ENCODE measurements at places on chromosomes 2 and 18.

- no peak for DNase-seq
These were observed 159.7 kb downstream of the MYCN start for GRCh38 chr2:16100006-16100405.

- DNase-seq = no peak
These were observed 20.3 kb upstream of the FOXI3 start for GRCh38 chr2:88472811-88473210.

DNA sequence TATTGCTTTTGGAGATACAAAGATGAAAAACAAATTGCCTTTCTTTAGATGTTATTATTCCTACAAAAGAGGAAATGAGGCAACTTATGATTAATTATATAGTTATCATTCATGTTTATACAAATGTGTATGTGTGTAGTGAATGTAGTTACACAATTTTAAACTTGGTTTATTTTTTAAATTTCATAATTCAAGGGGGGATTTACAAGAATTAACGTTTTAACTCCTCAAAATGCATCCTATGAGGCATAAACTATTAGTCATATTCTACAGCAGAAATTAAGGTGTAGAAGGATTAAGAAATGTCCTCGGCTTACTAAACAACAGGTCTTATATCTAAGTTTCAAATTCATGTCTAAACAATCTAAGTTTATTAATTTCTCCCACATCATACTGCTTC is 1545.8 kb downstream of the LRP1B start:
- DNase-seq = no peak

GRCh38 chr18:13321923-13322322 is 103.4 kb downstream of the LDLRAD4 start:
- no peak for DNase-seq

GRCh38 chr2:46663614-46664013 is 184.2 kb downstream of the TMEM247 start:
- DNase-seq = no peak

- DNase-seq = no peak
These were observed 1.3 kb downstream of the OSBPL6 start for GRCh38 chr2:178195390-178196166.

GRCh38 chr2:224970311-224970710 is 72.0 kb downstream of the DOCK10 start:
- no peak for DNase-seq

GRCh38 chr2:112153501-112153900 is 15.3 kb downstream of the FBLN7 start:
- no peak for DNase-seq

GRCh38 chr18:49172246-49172645 is 221.5 kb upstream of the SMAD7 start:
- no peak for DNase-seq

GRCh38 chr2:96150007-96150640 is 4.9 kb upstream of the DUSP2 start:
- DNase-seq = no peak

- no peak for DNase-seq
These were observed 59.9 kb upstream of the BZW1 start for GRCh38 chr2:200751786-200752185.

GRCh38 chr2:177383935-177384334 is 8.6 kb upstream of the AGPS start:
- no peak for DNase-seq

DNA sequence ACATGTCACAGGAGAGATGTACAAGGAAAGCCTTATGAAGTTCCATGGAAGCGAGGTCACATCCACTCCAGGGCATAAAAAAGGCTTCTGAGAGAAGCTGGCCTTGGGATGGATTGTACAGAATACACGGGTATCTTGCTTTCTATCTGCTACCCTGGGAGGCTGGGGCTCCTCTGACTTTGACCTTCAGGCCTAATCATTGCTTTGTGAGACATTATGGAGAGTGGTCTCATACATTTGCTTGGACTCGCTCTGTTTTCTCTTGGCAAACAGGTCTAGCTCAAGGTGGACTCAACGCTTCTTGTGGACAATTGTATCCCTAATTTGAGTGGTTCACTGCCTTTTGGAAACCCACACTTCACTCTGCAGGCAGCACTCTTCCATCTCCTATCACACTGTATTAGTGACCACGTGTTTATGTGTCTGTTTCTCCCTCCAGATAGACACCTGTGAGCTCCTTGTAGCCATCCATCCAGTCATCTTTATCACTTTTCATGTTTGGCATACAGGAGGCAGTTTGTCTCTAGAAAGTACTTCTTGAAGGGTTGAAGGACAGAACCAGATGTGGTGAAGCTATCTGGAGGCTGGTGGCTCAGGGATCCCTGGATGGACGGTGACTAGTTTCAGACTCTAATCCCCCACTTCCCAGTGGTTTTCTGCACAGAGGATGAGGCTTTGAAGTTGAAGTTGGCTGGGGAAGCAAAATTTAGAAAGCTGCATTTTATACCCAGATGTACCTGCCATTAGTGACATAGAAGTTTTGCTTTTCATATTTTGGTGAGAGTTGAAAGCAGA is 267.8 kb downstream of the CYRIA start:
- no peak for DNase-seq

GRCh38 chr2:239337877-239338484 is 62.8 kb downstream of the HDAC4 start:
- DNase-seq = no peak

DNA sequence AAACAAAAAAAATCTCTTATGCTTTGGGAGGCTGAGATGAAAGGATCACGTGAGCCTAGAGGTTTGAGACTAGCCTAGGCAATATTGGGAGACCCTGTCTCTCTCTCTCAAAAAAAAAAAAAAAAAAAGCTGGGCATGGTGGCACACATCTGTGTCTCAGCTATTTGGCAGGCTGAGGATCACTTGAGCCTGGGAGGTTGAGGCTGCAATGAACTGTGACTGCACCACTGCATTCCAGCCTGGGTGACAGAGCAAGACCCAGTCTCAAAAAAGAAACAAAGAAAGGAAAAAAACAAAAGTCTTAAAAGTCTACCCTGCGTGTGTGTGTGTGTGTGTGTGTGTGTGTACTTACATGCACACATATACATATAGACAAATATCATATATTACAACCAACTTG is 25.3 kb upstream of the OR6B3 start:
- DNase-seq = no peak

All from stimulated activated CD8-positive, alpha-beta memory T cell treated with anti-CD3 and anti-CD28 coated beads, Interleukin-15, amount 100 ng/mL, for 24 hours (primary cell).